ENCODE measurements at places on chromosomes 11 and 22. TPM values are rescaled to one million over a fixed set of nuclear protein-coding genes. Genes with fewer than 3 reads are reported as not detected.

The MN1 gene
- total RNA-seq: 15.7 TPM

The NUP98 gene
- 81.6 TPM for total RNA-seq

The CHRNA10 gene
- total RNA-seq: 2.5 TPM

The ESAM gene
- total RNA-seq: 1.1 TPM

DNA sequence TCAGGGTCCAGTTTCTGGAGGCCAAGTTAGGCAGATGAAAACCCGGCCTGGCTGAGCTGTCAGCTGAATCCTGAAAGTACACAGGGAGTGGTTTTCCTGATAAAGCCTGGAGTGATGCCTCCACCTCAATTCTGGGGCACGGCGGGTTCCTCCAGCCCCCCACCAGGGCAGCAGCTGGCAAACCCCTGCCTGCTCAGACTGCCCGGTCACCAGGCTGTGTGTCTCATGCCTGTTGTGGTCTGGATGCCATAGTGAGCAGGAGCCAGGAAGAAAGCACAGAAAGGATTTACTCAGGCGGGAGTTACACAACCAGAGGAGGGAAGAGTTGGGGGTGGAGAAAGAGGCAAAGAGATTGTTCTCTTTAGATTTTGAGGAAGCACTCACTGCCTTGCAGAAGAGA is 119.9 kb upstream of the RASSF10 start:
- peaks cover 61% of the 10 kb centered on the region for H3K36me3 ChIP-seq
- peaks cover 5% of the 10 kb centered on the region for H3K4me1 ChIP-seq
- DNase-seq: no peak
- no peaks in the 10 kb centered on the region for H3K27me3 ChIP-seq
- H3K4me3 ChIP-seq: no peak overlapping the region
- H3K27ac ChIP-seq: no peak overlapping the region

DNA sequence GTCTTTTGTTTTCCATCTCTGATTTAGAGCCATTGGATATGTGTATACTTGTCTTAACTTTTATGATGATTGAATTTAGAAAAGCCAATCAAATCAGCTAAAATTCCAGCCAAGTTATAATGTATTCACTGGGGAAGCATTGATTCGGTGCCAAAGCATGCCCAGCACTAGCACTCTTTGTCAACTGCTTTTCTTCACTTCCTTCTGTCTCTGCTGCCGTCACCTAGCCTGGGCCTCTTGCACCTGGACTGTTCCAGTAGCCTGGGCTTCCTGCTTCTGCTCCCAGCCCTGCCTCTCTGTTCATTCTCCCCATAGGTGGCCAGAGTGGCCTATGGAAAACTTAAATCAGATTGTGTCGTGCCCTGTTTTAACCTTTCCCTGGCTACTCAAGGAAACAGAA is 80.7 kb downstream of the NAV2 start:
- H3K27ac ChIP-seq: no peak overlapping the region
- H3K27me3 ChIP-seq: no peaks in the 10 kb centered on the region
- H3K4me3 ChIP-seq: no peak overlapping the region

GRCh38 chr11:41313226-41313625 is 146.2 kb downstream of the LRRC4C start:
- no peak overlapping the region for H3K4me3 ChIP-seq
- H3K4me1 ChIP-seq: peaks cover 7% of the 10 kb centered on the region
- no peak for DNase-seq
- no peaks in the 10 kb centered on the region for H3K36me3 ChIP-seq

DNA sequence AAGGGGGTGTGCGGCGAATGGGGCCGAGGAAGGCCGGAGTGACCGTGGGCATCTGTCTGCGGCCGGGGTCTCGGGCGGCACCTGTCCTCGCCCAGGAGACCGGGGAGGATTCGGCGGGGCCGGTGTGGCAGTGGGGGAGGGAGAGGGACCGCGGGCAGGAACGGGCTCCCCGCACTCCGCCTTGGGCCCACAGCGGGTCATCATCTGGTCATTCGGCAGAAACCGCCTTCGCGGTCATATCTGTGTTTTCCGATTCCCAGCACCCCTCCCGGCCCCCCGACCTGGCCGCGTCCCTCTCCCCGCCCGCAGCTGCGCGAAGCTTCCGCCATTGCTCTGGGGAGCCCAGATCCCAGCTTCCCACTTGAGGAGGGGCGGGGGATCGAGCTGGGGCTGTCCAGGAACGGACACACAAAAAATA is 824 bp upstream of the CBX6 start:
- H3K4me3 ChIP-seq: peak overlapping the region; percentile 85
- peaks cover 6% of the 10 kb centered on the region for H3K4me1 ChIP-seq
- peak; percentile 81 for DNase-seq
- peaks cover 16% of the 10 kb centered on the region for H3K36me3 ChIP-seq
- peak overlapping the region; percentile 92 for H3K27ac ChIP-seq

DNA sequence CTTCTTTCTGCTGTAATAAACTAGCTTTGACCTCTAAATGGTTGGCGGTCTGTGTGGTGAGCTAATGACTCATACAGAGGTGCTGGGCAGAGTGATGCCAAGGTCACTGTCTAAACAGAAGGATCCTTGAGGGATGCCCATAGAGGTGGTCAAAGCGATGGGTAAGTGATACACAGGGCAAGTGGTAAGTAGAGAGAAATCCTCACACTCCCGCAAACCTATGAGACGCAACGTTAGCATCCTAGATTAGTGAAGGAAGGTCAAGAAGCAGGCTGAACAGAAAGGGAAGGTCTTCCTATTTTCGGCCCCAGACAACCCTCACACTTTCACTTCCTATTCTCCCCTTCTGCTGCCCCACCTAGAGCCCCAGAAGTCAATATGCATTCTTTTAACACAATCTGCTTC is 65.6 kb upstream of the SESN3 start:
- no peak for DNase-seq
- no peak overlapping the region for H3K4me3 ChIP-seq
- H3K27me3 ChIP-seq: no peaks in the 10 kb centered on the region
- H3K27ac ChIP-seq: no peak overlapping the region

GRCh38 chr11:72263361-72263760 is 19.4 kb upstream of the PHOX2A start:
- DNase-seq: no peak
- H3K4me3 ChIP-seq: peak overlapping the region; percentile 29
- H3K27me3 ChIP-seq: no peaks in the 10 kb centered on the region
- H3K27ac ChIP-seq: no peak overlapping the region
- H3K36me3 ChIP-seq: no peaks in the 10 kb centered on the region

- peaks cover 3% of the 10 kb centered on the region for H3K4me1 ChIP-seq
- H3K27ac ChIP-seq: no peak overlapping the region
- H3K4me3 ChIP-seq: no peak overlapping the region
- no peak for DNase-seq
- peaks cover 74% of the 10 kb centered on the region for H3K27me3 ChIP-seq
Measured at GRCh38 chr11:28736256-28736655, 628.1 kb downstream of the METTL15 start.

- no peak for DNase-seq
- no peaks in the 10 kb centered on the region for H3K4me1 ChIP-seq
- no peak overlapping the region for H3K4me3 ChIP-seq
- no peaks in the 10 kb centered on the region for H3K27me3 ChIP-seq
- no peaks in the 10 kb centered on the region for H3K36me3 ChIP-seq
Measured at GRCh38 chr11:17230867-17231851, 23.4 kb upstream of the PIK3C2A start.

DNA sequence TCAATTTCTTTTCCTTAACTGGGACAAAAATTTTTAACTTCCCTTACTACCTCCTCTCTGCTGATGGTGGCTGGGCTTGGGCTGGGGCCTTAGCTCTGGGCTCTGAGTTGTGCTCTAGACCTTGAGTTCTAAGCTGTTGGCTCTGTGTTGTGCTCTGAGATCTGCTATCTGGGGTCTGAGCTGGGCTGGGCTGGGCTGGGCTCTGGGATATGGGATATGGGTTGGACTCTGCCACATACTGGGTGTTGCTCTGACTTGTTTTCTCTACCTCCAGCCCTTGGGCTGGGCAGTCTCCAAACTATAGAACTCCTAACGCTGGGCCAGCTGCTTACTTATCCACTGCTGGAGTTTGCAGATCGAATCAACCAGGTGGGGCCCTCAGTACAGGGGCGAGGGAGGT is 41.9 kb downstream of the DNHD1 start:
- H3K27ac ChIP-seq: no peak overlapping the region
- no peaks in the 10 kb centered on the region for H3K36me3 ChIP-seq
- no peaks in the 10 kb centered on the region for H3K27me3 ChIP-seq
- no peaks in the 10 kb centered on the region for H3K4me1 ChIP-seq

DNA sequence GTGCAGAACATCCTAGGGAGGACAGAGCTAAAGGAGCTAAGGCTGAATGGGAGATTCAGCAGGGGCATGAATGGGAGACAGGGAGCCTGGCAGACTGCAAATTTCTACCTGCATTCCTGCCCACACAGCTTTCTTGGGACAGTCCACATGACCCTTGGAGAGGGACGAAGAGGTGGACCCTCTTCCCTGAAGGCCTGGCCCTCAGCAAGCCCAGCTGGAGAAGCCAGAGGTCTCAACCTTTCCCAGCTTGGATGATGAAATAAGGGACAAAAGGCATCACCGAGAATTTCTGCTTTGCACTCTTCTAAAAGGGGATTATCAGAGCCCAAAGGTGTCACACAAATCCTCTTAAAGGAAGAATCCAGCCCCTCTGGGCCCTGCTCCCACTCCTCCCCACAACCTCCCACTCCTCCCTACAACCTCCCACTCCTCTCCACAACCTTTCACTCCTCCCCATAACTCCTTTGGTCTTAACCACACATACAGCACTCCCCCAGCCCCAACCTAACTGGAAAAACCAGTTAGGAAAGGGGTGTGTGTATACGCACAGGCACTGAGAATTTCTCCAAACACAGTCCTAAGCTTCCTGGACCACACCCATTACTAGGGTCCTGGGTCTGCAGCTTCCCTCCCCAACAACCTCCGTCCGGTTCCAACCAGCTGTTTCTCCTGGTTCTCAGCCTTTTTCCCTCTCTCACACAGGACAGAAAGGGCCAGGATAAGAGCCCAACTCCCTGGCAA is 38.4 kb downstream of the RPL27A start:
- H3K27ac ChIP-seq: no peak overlapping the region
- no peak overlapping the region for H3K4me3 ChIP-seq

DNA sequence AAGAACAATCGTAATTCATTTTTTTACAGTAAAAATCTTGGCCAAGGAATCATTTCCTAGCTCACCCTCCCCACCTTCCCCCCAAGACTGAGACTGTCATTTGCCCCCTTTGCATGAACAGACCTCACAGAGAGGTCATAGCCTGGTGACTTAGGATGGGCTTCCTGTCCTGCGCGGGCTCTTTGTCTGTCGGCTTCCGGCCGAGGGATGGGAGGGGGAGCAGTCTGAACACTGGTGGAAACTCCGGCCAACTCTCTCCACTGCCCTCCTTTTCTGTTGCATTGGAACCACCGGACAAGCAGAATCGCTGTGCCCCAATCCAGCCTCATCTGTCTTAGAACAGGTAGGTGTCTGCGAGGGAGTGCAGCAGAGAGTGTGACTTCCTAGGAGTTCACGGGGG is 41.7 kb downstream of the TEAD1 start:
- peaks cover 15% of the 10 kb centered on the region for H3K4me1 ChIP-seq
- H3K36me3 ChIP-seq: no peaks in the 10 kb centered on the region
- peak; percentile 50 for DNase-seq
- H3K27ac ChIP-seq: no peak overlapping the region
- H3K27me3 ChIP-seq: no peaks in the 10 kb centered on the region
- no peak overlapping the region for H3K4me3 ChIP-seq

DNA sequence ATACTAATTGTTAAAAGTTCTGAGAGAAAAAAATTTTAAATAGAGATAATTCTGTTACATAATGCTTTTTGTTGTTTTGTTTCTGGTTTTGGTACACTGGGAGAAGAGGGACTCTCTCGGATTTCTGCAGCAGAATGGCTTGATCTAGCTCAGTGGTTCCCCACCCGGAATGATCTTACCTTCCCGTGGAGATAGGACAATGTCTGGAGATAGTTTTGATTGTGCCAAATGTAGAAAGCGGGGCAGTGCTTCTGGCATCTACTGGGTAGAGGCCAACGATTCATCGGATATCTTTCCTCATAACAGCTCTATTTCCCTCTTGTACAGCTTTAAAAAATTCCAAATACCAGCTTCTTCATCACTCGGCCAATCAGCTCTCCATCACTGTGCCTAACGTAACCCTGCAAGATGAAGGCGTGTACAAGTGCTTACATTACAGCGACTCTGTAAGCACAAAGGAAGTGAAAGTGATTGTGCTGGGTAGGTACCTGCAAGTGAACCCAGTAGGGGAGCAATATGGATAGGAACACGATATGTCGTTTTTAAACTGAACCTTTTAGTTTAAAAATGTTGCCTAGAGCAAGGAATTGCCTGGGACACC is 13.2 kb downstream of the CRTAM start:
- DNase-seq: no peak
- H3K27me3 ChIP-seq: no peaks in the 10 kb centered on the region
- H3K4me3 ChIP-seq: no peak overlapping the region
- H3K4me1 ChIP-seq: peaks cover 6% of the 10 kb centered on the region
- no peak overlapping the region for H3K27ac ChIP-seq

- H3K36me3 ChIP-seq: no peaks in the 10 kb centered on the region
- peak within 1 kb of the TSS; percentile 74 for H3K4me3 ChIP-seq
- peaks cover 79% of the 10 kb centered on the region for H3K27me3 ChIP-seq
- DNase-seq: no peak
- no peak within 1 kb of the TSS for H3K27ac ChIP-seq
Measured at GRCh38 chr11:111298413-111299100, at the start of gene POU2AF3. POU2AF3 (plus strand) TSS chr11:111298546; CDS start chr11:111298582, 36 bp downstream.
